ENCODE measurements at places on chromosomes 7 and 10.
A peak's percentile ranks its signal among the peaks of the same experiment; 100 is the strongest.

DNA sequence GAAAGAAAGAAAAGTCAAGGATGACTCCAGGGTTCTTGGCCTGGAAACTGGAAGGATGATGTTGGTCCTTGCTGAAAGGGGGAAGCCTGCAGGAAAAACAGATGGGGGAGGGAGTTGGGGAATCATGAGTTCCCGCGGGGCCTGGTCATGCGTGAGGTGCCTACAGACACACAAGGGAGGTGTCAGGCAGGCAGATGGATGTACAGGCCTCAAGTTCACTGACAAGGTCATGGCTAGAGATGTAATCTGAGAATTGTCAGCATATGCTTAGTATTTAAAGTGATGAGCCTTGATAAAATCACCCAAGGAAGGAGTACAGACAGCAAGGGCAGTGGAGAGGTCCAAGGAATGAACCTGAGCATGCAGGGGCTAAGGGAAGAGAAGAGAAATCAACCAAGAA is 46.8 kb downstream of the DLG5 start:
- DNase-seq: no peak

DNA sequence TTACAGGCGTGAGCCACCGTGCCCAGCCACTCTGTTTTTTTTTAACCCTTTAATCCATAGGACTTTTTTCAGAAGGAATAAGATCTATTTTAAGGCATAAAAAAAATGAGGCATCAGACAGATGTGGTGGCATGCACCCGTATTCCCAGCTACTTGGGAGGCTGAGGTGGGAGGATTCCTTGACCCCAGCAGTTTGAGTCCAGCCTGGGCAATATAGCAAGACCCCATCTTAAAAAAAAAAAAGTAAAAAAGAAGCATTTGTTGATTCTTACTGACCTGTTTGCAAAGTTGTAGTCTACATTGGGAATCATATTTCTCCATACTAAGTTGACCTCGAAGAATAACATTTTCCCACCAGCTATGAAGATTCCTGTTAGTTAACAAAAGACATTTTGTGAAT is 38.6 kb downstream of the VCL start:
- no peak for DNase-seq

DNA sequence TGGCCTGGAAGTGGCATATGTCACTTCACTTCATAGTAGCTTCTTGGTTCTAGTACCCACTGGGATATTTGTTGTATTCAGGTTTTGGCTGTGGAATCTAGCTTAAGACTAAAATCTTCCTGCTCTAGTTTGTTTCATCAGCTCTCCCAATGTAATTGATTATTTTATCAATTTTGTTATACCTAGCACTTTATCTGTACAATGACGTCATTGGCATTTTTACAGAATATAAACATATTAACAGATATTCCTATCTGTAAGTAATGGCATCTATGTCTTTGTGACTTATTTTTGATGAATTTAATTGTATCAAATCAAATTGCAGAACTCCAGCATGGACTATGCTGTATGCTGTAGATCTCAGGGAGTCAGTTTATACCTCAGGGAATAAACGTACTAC is 19.7 kb downstream of the KIAA1217 start:
- DNase-seq: no peak

DNA sequence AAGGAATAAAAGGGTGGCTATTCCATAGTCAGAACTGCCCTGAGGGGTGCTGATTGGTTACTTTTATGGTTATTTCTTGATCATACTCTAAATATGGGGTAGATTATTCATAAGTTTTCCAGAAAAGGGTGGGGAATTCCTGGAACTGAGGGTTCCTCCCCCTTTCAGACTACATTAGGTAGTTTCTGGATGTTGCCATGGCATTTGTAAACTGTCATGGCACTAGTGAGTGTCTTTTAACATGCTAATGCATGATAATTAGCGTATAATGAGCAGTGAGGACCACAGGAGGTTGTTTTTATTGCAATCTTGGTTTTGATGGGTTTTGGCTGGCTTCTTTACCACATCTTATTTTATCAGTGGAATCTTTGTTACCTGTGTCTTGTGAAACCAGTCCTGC is 26.5 kb upstream of the POT1 start:
- DNase-seq: no peak

DNA sequence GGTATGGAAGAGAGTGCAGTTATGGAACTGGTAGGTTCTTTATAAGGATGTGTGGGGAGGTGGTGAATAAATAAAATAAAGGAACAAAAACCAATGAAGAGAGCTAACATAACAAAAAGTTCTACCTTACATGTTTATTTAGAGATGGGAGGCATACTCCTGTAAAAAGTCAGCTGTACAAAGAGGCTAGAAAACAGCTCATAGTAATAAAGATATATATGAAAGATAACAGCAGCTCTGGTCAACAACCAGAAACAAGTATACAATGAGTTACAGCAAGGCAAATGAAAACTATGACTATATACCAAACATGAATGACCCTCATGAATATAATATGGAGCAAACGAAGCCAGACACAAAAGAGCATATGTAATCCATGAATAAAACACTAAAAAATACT is 62.0 kb downstream of the FAM13C start:
- DNase-seq: no peak

GRCh38 chr10:34565934-34566333 is 249.2 kb downstream of the PARD3 start:
- DNase-seq: peak; percentile 49

Measured in fibroblast of skin of back (primary cell).